NCI-H2029 (cell line): ENCODE measurements at places on chromosomes 4 and X.
A peak's percentile ranks its signal among the peaks of the same experiment; 100 is the strongest.

DNA sequence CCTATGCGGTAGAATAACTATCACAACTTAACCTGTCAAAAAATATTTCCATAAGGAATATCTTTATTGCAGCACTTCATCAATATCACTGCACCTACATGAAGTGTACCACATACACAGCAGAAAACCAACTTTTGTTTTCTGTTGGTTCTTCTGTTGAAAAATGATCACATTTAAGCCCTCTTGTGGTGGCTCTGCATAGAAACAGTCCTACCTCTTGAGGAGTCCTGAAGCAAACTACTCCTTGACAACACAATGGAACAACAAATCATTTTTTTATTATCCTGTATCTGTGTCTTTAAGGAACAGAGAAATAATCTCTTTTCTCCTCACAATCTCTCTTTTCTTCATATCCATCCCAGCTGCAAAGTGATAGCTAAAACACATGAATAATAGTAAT, 39.8 kb upstream of the ATOH1 start:
- DNase-seq: no peak

DNA sequence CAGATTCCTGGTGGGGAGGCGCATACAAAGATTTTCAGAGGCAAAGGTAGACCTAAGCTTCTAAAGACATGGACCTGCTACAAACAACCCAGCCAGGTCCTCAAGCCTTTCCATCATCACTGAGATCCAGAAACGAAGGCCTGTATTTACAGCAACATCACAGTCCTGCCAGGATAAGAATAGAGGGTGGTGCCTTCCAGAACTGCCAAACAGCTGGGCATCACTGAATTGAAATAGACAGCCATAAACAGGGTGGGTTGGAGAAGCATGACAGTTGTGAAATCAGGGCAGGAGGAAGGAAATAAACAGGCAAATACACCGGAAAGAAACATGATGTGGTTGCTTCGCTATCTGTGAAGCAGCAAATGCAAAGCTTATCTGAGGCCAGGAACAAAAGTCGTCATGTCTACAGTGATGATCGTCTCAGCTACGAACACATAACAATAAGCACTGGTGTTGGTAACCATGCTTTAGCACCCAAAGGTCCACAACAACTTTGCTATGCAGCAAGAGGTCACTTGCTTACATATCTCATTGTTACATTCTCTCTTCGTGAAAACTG, 6.7 kb upstream of the TMEM154 start:
- DNase-seq: no peak

DNA sequence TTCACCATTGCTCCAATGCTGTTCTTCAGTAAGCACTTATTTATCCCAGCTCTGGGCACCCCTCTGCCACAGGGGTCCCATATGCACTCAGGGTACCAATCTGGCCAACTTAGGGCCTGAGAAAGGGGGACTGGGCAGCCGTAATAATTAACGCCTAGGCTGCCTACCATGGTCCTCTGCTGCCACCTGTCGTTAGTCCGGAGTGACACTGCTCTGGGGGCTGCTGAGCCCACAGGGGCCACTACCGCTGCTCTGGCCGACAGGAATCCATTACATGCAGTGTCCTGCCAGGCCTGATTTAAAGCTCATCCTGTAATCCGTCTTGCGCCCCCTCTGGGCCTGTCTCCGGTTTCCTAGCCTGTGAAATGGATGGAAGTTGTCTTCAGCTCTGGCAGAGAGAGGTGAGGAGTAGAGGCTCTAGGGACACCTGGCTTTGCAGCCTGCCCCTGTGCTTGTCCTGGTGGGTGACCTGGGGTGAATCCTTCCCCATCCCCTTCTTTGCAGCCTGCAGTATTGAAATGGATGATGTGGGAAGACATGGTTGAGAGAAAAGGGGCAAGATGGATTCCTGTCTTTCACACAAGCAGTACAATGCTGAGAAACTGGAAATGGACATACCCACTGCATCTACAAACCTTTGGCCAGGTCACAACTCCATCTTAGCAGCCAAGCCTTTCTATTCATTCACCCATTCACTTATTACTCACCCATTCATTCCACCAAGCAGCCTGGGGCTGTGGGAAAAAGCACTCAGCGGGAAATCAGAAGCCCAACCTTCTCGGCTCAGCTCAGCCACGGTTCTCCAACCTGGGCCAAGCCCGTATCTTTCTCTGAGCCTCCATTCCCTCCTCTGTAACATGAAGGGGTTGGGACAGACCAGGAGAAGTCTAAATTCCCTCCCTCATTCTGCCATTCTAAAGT, 116.3 kb upstream of the NALF2 start:
- no peak for DNase-seq

DNA sequence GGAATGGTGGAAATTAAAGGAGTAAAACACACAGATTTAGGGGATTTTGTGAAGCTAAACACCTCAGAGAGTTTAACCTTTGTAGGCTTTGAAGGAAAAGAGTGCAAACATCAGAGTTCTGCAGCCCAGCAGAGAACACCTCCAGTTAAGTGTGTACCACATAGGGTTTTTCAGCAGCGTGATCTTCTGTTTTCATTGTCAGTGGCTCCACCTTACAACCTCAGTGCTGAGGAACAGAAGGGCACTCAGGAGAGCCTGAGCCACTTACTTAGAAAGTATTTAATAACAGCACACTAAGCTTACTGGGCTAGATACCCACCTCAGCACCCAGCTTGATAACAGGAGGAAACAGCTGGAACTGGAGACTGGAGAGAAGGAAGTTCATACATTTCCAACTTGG, 2.0 kb upstream of the FBXW7 start:
- no peak for DNase-seq

DNA sequence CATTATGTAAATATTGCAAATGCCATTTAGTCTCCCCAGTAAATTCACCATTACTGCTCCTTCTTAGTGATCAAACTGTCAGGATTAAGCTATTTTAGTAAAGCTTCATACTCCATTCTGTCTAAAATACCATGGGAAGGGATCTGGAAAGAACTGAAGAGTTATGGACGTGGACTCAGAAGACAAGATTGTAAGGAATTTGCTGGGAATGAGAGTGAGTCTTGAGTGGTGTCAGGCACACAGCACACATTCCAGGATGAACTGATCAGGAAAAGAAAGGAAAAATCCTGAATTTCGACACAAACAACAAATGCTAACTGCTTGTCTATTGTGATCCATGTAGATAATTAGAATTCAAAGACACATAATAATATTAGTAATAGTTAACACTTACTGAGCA, 311.0 kb downstream of the CENPC start:
- DNase-seq: no peak

DNA sequence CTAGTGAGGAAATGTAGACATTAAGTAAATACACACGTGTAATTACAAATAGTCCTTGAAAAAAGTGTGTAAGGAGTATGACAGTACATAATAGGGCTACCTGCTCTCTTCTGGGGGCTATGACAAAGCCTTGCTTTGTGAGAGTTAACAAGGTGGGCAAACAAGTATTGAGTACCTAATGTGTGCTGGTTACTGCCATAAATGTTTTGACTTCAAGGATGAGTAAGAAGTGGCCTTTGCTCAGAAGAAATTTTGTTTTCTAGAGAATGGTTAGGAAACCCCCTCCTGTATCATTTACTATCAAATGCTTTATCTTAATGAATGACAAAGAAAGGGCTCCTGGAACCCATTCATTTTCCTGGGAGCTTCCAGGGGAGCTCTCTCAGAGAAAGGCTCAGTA, 167.0 kb upstream of the CASK start:
- DNase-seq: no peak

DNA sequence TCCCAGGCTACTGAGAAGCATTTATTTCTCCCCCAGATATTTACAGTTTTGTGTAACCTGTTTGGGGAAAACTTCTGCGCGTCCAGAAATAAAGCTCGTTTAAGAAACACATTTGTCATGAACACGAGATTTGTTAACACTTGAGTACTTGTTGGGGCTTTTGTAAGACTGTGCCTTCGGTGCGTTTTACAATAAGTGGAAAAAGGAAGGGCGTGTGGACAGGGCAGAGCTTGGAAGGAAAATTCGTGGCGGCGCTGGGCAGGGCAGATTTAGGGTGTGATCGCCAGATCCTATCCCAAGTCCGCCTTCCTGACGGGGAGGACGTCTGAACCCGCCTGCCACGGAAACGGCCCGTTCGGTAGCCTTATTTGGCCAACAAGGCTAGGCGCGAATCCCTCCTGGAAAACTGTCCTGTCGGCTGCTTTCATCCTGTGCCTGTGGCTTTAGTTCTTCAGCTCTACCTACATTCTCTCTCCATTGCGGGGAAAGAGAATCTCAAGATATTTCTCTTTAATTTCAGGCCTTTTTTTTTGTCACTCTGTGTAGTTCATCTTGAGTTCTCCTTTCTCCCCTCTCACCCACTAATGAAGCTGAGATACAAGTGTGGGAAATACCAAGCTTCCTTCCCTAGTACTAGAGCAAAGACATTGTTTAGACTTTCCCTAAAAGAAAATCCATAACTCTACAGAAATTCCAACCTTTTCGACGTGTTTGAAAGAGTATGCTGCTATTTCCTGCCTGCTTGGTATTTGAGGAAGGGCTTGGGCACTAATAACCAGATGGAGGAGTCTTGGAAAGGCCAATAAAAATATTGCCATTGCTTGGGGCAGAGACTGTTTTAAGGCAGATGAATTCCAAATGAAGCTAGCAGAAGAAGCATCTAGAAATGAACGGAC, 982 bp downstream of the PDLIM5 start:
- peak; percentile 65 for DNase-seq

- no peak for DNase-seq
Observed at GRCh38 chr4:24956763-24957162, 43.9 kb upstream of the CCDC149 start.

- DNase-seq: no peak
Observed at GRCh38 chrX:39805022-39805421, 292.7 kb downstream of the BCOR start.

GRCh38 chr4:19239565-19239964, 1012.1 kb upstream of the SLIT2 start:
- no peak for DNase-seq

DNA sequence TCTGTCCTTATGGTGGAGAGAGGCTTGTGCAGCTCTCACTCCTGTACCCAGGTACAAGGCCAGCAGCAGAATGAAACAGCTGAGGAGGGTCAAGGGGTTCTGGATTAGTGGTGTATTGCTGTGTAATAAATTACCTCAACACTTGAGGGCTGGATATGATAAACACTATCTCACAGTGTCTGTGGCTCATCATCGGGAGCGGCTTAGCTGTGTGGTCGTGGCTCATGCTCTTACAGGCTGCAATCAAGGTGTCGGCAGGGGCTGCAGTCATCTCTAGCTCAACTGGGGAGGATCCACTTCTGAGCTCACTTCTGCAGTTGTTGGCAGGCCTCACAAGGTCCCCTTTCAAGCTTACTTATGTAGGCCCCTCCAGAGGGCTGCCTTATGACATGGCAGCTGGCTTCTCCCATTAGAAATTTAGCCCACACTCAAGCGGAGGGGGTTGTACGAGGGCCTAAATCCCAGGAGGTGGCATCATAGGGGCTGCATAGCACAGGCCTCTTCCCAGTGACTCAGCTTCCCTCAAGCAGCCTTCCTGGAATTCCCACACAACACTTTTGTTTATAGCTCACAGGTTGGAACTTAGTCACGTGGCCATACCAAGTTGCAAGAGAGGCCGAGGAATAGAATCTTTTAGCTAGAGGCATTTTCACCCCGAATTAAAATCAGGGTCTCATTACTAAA, 148.2 kb upstream of the RPS6KA3 start:
- no peak for DNase-seq

DNA sequence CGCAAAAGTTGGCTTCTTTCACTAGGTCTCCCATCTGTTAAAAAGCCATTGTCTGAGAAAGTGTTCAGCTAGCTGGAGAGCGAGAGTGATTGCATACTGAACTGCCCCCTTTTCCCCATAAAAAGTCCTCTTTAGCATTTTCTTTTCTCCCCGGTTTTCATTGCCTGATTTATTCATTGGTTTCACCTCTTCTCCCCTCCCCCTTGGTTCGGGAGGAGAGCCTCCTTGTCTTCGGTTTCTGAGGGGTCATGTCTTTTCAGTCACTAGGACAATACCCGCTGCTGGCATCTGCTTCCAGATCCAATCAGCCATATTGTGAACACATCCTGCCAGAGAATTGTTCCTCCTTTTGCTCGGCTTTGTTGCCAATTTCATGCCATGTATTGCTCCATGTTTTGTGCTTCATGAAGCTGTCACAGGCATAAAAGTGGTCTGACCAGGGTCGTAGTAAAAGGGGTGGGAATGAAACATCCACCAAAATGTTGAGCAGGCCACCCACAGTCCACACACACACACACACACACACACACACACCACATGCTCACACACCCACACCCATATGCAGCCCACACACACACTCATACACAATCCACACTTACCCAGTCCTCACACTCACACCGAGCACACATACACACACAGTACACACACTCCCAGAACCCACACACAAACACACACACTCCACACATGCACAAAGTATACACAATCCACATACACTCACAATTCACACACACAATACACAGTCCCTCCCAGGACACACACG, 136.0 kb downstream of the NKX6-1 start:
- no peak for DNase-seq

GRCh38 chr4:176186671-176187395, 8.6 kb downstream of the SPATA4 start:
- no peak for DNase-seq

DNA sequence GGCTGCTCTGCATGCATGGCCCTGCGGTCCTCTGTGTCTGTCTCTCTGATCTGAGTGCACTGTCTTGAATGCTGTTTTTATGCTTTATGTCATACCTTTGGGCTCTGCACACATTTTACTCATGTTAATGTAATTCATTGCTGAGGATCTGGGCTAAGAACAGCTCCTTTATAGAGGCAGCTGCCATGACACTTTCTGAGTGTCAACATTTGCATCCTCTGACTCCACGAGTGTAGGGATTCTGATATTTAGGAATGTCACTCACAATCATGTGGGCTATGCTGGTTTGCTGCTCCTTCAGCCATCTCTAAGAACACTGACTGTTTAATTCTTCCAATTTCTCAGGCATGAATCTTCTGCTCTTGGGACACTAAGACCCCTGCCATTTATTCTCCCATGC, 192.2 kb upstream of the CPEB2 start:
- DNase-seq: no peak

- no peak for DNase-seq
Observed at GRCh38 chr4:43556262-43556661, 663.7 kb downstream of the GRXCR1 start.

- DNase-seq: no peak
Observed at GRCh38 chrX:30580641-30581040, 3.1 kb upstream of the TASL start.

DNA sequence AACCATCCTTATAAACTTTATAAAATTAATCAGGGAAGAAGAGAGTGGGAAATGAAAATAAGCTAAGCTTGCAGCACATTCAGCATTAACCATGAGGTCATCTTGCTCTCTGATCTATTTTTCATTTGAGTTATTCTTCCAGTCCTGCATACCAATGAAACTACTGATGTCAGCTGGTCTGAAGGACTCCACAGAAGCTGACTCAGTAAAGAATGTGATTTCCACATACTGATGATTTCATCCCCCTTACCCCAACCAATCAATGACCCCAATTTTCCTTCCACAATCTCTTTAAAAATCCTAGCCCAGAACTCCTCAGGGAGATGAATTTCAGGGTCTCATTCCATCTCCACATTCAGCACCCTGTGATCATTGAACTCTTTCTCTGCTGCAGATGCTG, 18.8 kb upstream of the DSPP start:
- no peak for DNase-seq

- DNase-seq: no peak
Observed at GRCh38 chr4:79209822-79210635, 115.8 kb downstream of the NAA11 start.
